ENCODE measurements at places on chromosomes 3 and 15. TPM values are rescaled to one million over a fixed set of nuclear protein-coding genes. Genes with fewer than 3 reads are reported as not detected.
A peak's percentile ranks its signal among the peaks of the same experiment; 100 is the strongest.

DNA sequence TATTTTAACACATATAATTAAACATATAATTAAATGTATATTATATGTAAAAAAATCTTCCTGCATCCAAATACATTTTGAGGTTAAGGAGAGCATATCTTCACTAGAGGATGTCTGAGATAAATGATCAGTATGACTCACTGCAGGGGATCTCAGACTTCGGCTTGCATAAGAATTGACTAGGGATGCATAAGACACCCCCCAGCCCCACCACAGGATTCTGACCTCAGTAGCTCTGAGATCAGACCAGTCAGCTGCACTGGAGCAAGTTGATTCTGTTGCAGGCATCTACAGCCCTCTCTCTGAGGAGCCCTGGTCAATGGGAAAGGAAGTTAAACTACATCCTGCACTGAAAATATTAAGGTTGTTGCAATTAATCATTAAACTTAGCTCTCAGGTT is 29.0 kb upstream of the TBC1D21 start:
- peaks cover 52% of the 10 kb centered on the region for H3K27me3 ChIP-seq
- no peaks in the 10 kb centered on the region for H3K36me3 ChIP-seq
- no peak overlapping the region for H3K4me3 ChIP-seq

DNA sequence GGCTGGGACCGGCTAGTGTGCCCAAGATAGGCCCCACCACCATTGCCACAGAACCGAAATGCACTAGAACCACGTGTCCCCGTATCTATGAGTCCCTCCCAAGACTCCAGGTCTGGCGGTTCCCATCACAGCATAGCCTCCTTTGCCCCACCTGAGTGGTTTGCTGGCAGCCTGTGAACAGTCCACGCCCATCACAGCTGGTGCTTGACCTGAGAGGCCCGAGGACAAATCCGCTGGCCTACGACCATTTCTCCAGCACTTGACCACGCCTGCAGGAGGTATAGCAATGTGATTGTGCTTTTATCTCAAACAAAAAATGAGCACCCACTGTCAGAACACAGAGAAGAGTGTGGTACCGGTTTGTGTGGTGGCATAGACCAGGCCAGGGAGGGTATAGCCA is 736.7 kb upstream of the GBE1 start:
- H3K27ac ChIP-seq: no peak overlapping the region
- peaks cover 14% of the 10 kb centered on the region for H3K27me3 ChIP-seq
- no peaks in the 10 kb centered on the region for H3K4me1 ChIP-seq
- no peak for DNase-seq

DNA sequence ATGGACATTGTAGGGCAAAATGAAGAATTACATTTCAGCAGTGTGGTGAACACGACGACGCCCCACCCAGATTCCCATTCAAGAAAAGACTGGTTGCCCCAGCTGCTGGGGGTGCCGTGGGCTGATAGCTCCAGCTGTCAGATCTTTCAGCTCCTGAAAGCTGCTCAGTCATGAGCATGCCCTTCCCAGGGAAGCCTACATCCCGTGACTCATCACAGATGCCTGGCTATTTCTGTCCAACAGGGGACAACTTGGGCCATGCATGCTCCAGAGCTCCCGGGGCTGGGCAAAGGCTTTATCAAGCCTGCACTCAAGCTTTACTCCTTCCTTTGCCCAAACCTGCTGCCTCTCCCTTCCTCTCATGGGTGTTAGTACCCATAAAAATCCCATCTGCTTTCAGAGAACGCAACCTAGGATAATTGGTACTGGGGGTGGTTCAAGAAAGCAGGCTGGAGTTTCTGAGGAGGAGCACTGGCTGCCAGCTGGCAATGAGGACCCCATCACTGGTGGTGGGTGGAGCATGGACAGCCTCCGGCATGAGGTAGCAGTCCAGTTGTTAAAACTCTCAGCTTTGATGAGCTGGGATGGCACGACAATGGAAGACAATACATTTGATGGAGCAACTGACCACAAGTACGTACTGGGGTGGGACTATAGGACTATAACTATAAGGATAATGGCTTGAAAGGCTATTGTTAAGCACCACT is 16.4 kb upstream of the ST8SIA2 start:
- no peak for DNase-seq
- H3K36me3 ChIP-seq: no peaks in the 10 kb centered on the region
- H3K4me1 ChIP-seq: peaks cover 3% of the 10 kb centered on the region

GRCh38 chr15:101256757-101257156 is 4.9 kb upstream of the CHSY1 start:
- no peak overlapping the region for H3K4me3 ChIP-seq
- peaks cover 9% of the 10 kb centered on the region for H3K27me3 ChIP-seq
- DNase-seq: no peak
- peaks cover 20% of the 10 kb centered on the region for H3K4me1 ChIP-seq
- H3K27ac ChIP-seq: no peak overlapping the region

DNA sequence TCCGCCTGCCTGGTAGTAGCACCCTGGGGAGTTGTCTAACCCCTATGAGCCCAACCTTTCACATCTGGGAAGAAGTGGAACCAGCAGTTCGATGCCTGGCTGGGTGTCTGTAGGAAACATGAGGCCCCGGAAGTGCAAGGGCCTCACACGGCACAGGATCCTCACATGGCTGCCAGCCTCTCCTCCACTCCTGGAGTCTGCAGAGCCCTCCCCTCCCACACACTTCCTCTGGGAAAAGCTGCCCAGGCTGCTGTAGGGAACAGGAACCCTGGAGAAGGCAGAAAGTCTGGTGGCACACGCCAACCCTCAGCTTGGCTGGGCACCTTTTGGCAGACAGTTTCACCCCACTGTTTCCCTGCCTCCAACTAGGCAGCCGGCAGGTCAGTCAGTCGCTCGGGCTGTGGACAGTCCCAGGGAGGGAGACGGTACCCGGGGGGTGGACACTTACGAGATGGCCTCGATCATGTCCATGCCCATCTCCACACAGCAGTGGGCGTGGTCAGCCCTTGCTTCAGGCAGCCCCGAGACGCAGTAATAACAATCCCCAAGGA is 118.4 kb downstream of the ADCY5 start:
- H3K4me3 ChIP-seq: no peak overlapping the region
- no peaks in the 10 kb centered on the region for H3K4me1 ChIP-seq
- H3K36me3 ChIP-seq: no peaks in the 10 kb centered on the region
- H3K27ac ChIP-seq: no peak overlapping the region
- DNase-seq: no peak
- peaks cover 18% of the 10 kb centered on the region for H3K27me3 ChIP-seq

DNA sequence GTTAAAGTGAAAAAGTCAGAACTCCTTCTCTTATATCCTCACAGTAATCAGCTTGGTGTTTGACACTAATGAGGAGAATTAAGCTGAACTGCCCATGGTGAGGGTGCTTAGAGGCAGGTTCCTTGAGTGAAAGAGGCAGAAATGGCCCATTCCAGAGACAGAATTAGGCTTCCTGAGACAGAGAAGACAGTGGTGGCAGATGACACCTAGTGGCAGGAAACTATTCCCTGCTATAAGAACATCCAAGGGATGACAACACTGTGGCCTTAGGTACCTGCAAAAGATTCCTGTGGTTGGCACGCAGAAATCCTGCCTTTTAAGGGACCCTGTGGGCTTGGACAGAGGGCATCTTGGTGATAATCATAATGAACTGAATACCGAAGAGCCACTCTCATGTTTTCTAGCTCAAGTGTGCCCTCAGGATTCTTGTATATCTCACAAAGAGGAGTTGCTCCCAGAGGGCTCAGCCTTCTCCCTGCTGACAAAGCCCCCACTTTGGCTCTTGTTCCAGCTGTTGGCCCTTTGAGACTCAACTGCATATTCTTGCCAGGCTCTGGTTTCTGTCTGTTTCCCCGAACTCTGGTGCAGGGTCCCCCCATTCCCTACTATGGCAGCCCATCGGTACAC is 56.0 kb downstream of the KBTBD12 start:
- no peaks in the 10 kb centered on the region for H3K36me3 ChIP-seq
- H3K27me3 ChIP-seq: peaks cover 89% of the 10 kb centered on the region
- no peak overlapping the region for H3K4me3 ChIP-seq
- DNase-seq: no peak
- H3K27ac ChIP-seq: no peak overlapping the region
- H3K4me1 ChIP-seq: no peaks in the 10 kb centered on the region

- no peak overlapping the region for H3K27ac ChIP-seq
- peak; percentile 43 for DNase-seq
- peaks cover 3% of the 10 kb centered on the region for H3K4me1 ChIP-seq
- H3K27me3 ChIP-seq: peaks cover 61% of the 10 kb centered on the region
Measured at GRCh38 chr3:170038434-170039110, 777 bp downstream of the GPR160 start.

GRCh38 chr3:133717424-133717823 is 28.8 kb upstream of the TF start:
- H3K36me3 ChIP-seq: no peaks in the 10 kb centered on the region
- no peak overlapping the region for H3K4me3 ChIP-seq
- no peaks in the 10 kb centered on the region for H3K4me1 ChIP-seq
- DNase-seq: no peak
- peaks cover 12% of the 10 kb centered on the region for H3K27me3 ChIP-seq

- H3K4me1 ChIP-seq: peaks cover 18% of the 10 kb centered on the region
- H3K27me3 ChIP-seq: no peaks in the 10 kb centered on the region
- no peak for DNase-seq
- peak overlapping the region; percentile 24 for H3K27ac ChIP-seq
Measured at GRCh38 chr3:11648735-11649134, 5.0 kb upstream of the VGLL4 start.

GRCh38 chr3:4848176-4848825 is 130.9 kb upstream of the BHLHE40 start:
- no peak overlapping the region for H3K27ac ChIP-seq
- H3K27me3 ChIP-seq: no peaks in the 10 kb centered on the region
- no peaks in the 10 kb centered on the region for H3K36me3 ChIP-seq
- H3K4me1 ChIP-seq: peaks cover 39% of the 10 kb centered on the region
- DNase-seq: no peak
- no peak overlapping the region for H3K4me3 ChIP-seq

DNA sequence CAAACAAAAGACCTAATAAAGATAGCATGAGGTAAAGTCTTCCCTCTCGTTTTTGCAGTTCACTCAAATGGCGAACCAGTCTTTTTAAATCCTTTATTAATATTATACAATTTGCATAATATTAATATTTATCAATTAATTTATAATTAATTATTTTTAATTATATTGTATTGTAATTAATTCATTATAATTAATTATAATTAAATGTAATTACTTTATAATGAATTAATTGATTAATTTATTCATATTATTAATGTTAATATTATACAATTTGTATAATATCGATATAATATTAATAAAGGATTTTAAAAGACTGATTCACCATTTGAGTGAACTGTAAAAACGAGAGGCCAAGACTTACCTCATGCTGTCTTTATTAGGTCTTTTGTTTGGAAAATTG is 1045.4 kb upstream of the CADM2 start:
- H3K36me3 ChIP-seq: no peaks in the 10 kb centered on the region
- no peak overlapping the region for H3K4me3 ChIP-seq
- H3K27ac ChIP-seq: no peak overlapping the region
- no peaks in the 10 kb centered on the region for H3K27me3 ChIP-seq
- DNase-seq: no peak

DNA sequence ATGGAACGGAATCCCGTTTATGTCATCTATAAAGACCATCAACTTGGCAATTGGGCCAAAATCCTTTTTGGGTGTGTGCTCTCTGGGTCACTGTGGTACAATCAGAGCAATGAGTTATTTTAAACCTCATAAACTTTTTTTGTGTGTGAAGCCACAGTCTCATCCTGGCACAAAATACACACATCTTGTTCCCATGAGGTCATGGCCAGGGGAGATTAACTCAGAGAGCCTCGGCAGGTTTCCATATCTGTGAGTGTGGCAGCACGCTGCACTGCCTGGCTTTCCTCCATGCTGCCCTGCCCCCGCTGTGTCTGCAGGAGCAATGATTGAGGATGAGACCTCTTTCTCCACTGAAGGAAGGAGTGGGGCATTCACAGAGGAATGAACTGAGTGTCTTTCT is 54.0 kb upstream of the DLG1 start:
- no peaks in the 10 kb centered on the region for H3K27me3 ChIP-seq
- H3K4me3 ChIP-seq: no peak overlapping the region
- H3K4me1 ChIP-seq: peaks cover 32% of the 10 kb centered on the region
- no peaks in the 10 kb centered on the region for H3K36me3 ChIP-seq
- no peak for DNase-seq

DNA sequence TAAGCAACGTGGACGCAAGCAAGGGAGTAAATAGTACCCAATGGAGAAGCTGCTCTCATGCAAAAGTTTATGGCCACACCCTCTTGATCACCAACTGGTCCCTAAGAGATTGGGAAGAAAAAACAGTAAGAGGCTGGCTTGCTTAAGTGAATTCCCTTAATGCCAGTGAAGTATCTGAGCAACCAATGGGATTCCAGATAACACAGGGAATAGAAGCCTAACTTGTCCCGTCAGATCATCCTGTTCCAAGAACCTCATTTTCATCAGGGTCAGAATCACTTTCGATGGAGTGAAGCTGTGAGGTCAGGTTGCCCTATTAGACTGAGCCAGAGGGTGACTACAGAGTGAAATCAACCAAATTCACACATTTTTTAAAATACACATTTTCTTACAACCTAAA is 104.3 kb downstream of the CD47 start:
- H3K4me3 ChIP-seq: no peak overlapping the region
- no peak for DNase-seq
- H3K27me3 ChIP-seq: no peaks in the 10 kb centered on the region
- H3K27ac ChIP-seq: peak overlapping the region; percentile 88
- H3K4me1 ChIP-seq: peaks cover 69% of the 10 kb centered on the region

DNA sequence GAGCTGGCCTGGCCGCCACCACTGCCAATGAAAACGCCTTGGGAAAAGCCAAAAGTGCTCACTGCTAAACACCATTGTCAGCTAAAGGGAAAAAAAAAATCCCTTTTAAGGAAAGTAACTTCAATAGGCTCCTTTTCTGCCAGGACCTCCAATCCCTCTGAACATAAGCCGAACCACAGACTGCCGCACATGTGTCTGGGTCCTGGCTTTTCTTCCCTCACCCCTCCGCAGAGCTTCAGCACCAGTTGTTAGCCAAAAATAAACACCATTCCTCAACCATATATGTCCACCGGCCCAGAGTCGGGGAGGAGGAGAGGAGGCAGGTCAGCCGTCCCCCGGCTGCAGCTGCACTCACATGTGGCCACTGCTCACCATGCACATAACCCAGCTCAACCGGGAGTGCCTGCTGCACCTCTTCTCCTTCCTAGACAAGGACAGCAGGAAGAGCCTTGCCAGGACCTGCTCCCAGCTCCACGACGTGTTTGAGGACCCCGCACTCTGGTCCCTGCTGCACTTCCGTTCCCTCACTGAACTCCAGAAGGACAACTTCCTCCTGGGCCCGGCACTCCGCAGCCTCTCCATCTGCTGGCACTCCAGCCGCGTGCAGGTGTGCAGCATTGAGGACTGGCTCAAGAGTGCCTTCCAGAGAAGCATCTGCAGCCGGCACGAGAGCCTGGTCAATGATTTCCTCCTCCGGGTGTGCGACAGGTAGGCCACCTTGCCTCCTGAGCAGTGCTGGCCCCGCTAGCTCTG is at the start of gene FBXL22:
FBXL22 (plus strand) TSS at position 350 of the 753 bp plus-strand sequence; CDS start at position 356, 6 bp downstream.
- H3K27me3 ChIP-seq: peaks cover 6% of the 10 kb centered on the region
- no peak within 1 kb of the TSS for H3K4me3 ChIP-seq
- DNase-seq: no peak
- H3K4me1 ChIP-seq: peaks cover 17% of the 10 kb centered on the region
- H3K36me3 ChIP-seq: peaks cover 10% of the 10 kb centered on the region
- peak within 1 kb of the TSS; percentile 5 for H3K27ac ChIP-seq

Gene NCKIPSD
- total RNA-seq: 30.7 TPM

Gene AHSG
- not detected for total RNA-seq

Gene MST1
- total RNA-seq: 103 TPM

Gene SLC51B
- not detected for total RNA-seq

Gene EPHA3
- 4.2 TPM for total RNA-seq

Gene XCR1
- total RNA-seq: not detected

Gene PLSCR4
- total RNA-seq: 10.4 TPM

Gene GPR171
- total RNA-seq: not detected

Gene SI
- total RNA-seq: not detected

Gene CDHR4
- not detected for total RNA-seq

Gene CSNK1G1
- 27.1 TPM for total RNA-seq

Gene CCR8
- total RNA-seq: not detected
